ENCODE measurements at places on chromosomes 3 and 15.

DNA sequence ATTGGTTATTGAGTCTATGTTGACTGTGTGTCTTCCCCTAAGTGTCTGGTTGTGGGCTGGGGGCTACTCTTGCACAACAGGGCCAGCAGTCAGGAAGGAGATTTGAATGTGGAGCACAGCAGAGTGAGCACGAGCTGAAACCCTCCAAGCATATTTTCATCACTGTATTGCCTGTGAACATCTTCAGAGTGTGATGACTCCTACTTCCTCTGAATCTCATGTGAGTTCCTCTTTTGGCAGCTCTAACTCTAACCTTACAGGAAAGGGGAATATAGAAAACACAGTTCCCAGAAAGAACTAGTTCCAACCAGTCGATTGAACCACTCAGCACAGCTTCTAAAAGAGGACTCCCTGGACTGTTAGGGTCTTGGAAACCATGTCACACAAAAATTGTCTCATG lies 211.6 kb downstream of the RAP2B start:
- no peak for DNase-seq

DNA sequence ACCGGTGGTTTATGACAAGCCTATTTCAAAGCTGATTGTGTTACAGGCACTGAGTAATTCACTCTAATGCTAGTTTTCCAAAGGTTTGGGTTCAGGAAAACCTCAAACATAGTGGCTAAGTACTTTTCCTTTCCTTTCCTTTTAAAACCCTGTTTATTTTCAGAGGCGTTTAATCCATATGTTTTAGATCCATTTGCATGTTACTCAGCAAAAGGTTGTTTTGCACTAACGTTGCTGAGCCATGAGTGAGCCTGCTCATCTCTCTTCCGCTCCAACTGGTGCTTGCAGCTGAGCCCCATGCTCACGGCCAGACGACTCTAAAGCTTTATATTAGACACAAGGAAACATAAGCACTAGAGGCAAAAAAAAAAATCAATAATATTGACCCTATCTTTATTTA lies 9.4 kb downstream of the CEMIP start:
- no peak for DNase-seq

DNA sequence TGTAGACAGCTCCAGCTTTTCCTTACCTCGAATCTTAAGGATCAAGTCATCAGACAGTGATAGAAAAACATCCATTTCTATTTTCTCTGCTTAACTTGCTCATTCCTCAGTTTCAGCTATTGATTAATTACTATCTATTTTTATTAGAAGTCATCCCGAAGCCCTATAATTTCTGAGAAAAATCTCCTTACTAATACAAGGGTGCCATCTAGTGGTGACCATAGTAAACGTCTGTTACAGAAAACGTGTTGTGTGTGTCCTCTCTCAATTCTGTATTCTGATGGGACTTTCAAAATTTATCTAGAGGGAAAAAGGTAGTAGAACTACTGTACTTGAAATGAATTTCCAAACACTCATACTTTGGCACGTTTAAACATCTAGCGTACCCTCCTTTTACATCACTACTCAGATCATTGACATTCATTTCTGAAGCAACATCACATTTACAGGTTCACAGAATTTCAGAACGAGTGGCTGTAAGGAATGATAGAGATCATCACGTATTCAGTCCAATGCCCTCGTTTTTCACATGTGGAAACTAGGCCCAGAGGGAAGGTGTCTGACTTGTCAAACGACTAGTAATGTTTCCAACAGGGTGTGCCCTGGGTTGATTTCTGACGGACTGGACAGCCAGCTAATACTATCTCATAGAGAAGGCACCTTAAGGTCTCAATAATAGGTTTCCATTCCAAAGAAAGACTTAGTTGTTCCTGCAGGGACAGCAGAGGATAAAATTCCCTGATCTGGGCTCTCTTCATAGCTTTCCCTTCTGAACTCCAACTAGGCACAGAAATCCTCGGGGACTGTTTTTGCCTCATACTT lies 25.6 kb downstream of the HACD2 start:
- DNase-seq: peak; percentile 33

GRCh38 chr3:120446891-120447668 lies 3.7 kb downstream of the FSTL1 start:
- no peak for DNase-seq

DNA sequence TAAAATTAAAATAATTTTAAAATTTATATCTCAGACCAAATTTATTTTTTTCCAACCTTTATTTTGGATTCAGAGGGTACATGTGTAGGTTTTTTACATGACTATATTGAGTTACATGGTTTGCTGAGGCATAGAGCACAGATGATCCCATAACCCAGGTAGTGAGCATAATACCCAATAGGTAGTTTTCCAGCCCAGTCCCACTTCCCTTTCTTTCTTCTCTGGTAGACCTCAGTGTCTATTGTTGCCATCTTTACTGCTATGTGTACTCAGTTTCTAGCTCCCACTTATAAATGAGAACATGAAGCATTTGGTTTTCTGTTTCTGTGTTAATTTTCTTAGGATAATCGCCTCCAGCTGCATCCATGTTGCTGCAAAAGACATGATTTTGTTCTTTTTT lies 338.1 kb downstream of the EFHB start:
- DNase-seq: no peak

GRCh38 chr15:82143390-82144385 lies 97.9 kb upstream of the MEX3B start:
- no peak for DNase-seq

DNA sequence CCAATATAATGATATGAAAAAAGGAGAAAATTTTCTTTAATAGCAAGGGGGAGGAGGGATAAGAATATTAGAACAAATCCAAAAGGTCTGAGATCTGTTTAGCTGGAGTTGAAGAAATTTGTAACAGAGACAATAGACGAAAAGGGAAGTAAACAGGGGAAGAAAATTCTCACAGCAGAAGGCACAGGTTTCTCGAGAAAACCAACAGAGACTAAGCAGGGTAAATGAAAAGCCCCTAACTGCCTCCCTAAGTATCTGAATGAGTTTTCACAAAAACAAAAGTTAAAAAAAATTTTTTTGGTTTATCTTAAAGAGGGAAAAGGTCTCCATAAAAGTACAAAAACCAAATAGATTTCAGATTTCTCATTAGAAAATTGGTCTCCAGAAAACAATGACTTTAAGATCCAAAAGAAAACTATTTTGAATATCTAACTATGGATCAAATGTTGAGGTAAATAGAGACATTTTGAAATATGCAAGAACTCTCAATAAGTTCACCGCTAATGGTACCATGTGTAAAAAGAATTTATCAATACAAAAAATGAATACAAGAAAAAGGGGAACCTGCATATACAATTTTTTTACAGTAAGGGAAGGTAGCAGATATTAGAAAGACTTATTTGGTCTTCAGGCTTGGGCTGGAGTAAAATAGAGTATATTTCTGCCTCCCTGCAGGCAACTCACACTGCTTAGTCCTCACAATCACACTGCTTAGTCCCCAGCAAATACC lies 23.9 kb upstream of the NEK10 start:
- DNase-seq: no peak

- no peak for DNase-seq
Observed at GRCh38 chr3:166471074-166471767, 634.0 kb upstream of the BCHE start.

- DNase-seq: no peak
Observed at GRCh38 chr3:15859507-15860013, 61.8 kb upstream of the ANKRD28 start.

GRCh38 chr3:97829198-97829597 lies 7.4 kb downstream of the CRYBG3 start:
- DNase-seq: no peak

DNA sequence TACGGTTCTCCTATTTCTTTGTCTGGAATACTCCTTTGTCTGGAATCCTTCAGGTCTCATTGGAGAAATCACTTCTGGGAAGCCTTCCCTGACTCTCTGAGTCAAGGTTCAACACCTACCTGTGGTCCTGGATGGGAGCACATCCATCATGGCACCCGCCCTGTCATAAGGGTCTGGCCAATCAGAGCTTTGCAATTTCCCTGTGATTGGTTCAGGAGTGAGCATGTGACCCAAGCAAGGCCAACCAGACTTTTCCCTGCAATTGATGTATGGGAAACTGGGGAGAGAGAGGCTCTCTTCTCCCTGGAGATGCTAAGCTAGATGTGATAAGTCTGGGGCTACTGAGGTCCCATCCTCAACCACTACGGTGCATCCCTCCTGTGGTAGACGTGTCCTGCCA lies 8.1 kb downstream of the FAM3D start:
- no peak for DNase-seq

DNA sequence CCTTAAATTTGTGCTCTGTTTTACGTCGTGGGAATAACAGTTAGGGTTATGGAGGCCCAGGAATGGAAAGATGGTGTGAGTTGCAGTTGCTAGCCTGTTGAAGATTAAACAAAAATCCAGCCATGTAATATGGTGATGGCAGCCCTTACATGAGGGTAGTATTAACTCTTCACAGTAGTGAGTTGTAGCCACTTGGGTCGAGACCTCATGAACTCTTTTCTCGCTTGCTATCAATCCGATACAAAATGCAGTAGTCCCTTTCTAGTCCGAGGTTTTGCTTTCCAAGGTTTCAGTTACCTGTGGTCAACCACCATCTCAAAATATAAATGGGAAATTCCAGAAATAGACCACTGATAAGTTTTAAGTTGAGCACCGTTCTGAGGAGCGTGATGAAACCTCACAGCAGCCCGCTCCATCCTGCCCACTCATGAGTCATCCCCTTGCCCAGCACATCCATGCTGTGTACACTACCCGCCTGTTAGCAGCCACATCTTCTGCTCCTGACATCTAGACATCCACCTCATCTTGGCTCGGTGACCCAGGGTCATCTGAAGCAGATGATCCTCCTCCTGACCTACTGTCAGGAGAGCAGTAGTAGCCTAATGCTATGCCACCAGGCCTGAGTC lies 177.9 kb downstream of the CDIN1 start:
- DNase-seq: no peak

- DNase-seq: no peak
Observed at GRCh38 chr15:62067448-62068044, 769 bp downstream of the C2CD4A start.

DNA sequence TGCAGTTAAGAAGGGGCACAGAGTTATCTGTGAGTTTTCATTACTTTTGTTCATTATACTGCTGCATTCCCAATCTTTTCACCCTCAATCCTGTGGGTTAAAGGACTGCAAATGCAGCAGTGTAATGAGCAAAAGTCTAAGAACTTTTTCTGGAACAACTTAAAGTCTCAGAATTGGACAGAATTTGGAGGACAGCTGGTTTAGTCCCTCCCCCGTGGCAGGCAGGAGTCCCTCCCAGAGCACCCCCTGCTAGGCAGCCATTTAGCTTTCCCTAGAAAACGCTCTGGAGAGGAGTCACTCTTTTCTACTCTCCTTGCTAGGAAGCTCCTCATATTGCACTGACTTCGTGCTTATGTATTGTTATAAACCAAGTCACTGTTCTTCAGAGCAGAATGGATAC lies 156.3 kb upstream of the UBE2E1 start:
- no peak for DNase-seq

GRCh38 chr15:39083213-39083612 lies 497.7 kb upstream of the THBS1 start:
- DNase-seq: no peak

DNA sequence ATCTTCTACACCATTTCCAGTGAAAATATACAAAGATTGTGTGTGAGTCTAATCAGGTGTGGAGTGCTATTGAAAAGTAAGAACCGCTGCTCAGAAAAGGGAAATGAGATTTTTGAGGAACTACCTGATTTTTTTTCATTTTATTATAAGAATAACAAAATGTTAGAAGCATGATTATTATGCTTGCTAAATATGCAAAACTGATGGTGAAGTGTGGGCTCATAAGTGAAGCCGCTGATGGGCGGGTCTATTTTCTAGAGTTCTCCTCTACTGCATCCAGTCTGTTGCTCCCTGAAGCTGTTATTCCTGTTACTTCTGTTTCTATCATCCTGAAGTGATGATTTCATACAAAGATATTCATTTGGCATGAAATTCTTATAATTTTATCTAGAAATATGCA lies 612.0 kb downstream of the CADM2 start:
- no peak for DNase-seq

DNA sequence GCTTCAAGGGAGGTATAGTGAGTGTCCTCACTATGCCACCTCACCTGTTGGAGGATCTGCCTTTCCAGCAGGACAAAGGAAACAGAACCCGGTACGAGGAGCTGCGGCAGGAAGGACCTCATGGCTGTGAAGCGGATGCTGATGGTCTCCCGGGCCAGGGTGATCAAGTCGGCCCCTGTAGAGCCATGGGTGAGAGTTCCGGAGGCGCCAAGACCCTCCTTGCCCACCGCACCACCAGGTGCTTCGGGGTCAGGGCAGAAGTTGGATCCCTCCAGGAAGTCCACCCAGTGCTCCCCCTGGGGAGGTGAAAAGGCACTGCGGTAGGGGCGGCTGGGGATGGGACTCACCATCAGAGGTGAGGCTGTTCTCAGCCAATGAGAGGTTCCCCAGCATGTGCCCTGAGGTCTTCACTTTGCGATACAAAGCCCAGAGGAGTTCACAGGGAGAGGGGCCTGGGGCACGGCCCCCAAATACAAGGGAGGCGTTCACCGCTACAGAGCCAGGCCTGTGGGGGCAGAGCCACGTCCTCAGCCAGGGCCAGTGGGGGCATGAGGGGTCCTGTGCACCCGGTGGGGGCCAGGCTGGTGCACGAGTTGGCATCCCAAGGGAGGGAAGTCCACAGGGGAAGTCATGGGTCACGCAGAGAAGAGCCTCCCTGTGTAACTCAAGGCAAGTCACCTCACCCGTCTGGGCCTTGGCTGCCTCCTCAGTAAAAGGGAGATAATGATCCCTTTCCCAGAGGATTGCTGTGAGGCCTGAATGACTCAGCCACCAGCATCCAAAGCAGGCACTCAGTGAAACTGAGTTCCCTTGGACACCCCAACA lies 27.7 kb downstream of the C15orf39 start:
- DNase-seq: no peak

- DNase-seq: no peak
Observed at GRCh38 chr3:55173504-55173903, 245.6 kb upstream of the LRTM1 start.

DNA sequence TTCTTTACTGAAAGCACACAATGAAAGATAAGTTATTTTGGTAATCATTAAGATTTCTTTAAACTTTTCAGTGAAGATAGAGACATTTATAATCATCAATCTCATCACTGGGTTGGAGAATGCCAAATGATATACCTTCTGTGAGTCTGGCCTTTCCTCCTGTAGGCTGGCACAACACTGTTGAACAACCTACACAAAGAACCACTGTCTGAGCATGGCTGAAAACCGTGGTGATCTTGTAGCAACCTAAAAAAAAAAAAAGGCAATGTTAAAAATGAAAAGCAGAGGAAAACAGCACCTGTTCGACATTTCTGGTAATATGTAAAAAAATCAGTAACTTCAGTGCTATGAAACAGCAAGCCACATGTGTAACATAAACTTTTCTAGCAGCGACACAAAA lies 1.8 kb downstream of the RPS27L start:
- DNase-seq: no peak

- DNase-seq: no peak
Observed at GRCh38 chr3:108124337-108125152, 33.7 kb upstream of the CD47 start.

GRCh38 chr3:67617518-67617917 lies 36.9 kb downstream of the SUCLG2 start:
- no peak for DNase-seq

GRCh38 chr15:67127965-67128364 lies 62.6 kb downstream of the SMAD3 start:
- no peak for DNase-seq

GRCh38 chr3:66754613-66755012 lies 243.5 kb upstream of the KBTBD8 start:
- no peak for DNase-seq

All from glomerular endothelial cell (primary cell).